ENCODE measurements at places on chromosomes 1 and 21. TPM values are rescaled to one million over a fixed set of nuclear protein-coding genes. Genes with fewer than 3 reads are reported as not detected.

The GJA9 gene
- total RNA-seq = not detected

The TNFRSF18 gene
- not detected for total RNA-seq

GRCh38 chr1:168422203-168422847 lies 121.5 kb downstream of the XCL2 start:
- no peaks in the 10 kb centered on the region for H3K27me3 ChIP-seq
- no peak overlapping the region for H3K4me3 ChIP-seq
- no peaks in the 10 kb centered on the region for H3K36me3 ChIP-seq
- H3K27ac ChIP-seq = no peak overlapping the region
- no peak for DNase-seq

- no peak for DNase-seq
- no peaks in the 10 kb centered on the region for H3K27me3 ChIP-seq
Observed at GRCh38 chr1:1215080-1215676, 1.2 kb upstream of the TNFRSF4 start.

DNA sequence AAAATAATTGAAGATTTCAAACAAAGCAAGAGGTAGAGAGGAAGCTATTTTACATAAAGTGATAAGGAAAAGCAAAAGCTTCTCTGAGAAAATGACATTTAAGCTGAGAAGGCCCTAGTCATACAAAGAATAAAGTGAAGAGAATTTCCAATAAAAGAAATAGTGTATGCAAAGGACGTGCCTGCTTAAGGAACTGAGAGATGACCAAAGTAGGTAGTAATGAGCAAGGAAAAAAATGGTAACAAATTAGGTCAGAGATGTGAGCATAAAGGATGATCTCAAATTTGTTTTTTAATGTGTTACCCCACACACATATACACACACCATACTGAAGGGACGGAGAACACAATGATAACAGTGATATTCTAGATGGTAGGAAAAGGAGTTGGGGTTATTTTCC lies 46.4 kb downstream of the NRIP1 start:
- no peaks in the 10 kb centered on the region for H3K27me3 ChIP-seq
- peaks cover 18% of the 10 kb centered on the region for H3K4me1 ChIP-seq
- DNase-seq = no peak
- no peaks in the 10 kb centered on the region for H3K36me3 ChIP-seq

DNA sequence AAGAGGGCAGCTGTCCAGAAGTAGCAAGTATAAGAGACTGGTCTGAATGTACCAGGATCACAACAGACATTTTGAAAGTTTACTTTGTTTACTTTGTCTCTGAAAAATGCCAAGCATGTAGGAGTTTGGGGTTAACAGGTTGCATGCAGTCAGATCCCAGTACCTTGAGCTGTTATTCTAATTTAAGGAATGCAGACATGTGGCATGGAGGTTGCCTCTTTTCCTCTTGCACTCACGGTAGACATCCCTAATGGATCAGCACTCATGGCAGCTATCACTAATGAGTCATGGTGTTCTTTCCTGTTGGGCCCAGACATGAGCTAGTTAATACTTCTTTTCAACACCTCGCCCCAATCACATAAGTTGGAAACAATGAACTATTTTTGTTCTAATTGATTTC lies 67.3 kb downstream of the GADD45A start:
- DNase-seq = no peak
- H3K36me3 ChIP-seq = no peaks in the 10 kb centered on the region
- no peak overlapping the region for H3K4me3 ChIP-seq
- no peaks in the 10 kb centered on the region for H3K27me3 ChIP-seq
- peaks cover 36% of the 10 kb centered on the region for H3K4me1 ChIP-seq

GRCh38 chr21:36640721-36641244 lies 58.1 kb upstream of the SIM2 start:
- H3K4me3 ChIP-seq = no peak overlapping the region
- H3K27ac ChIP-seq = no peak overlapping the region
- DNase-seq = no peak
- peaks cover 16% of the 10 kb centered on the region for H3K27me3 ChIP-seq

- peak overlapping the region; percentile 96 for H3K27ac ChIP-seq
- H3K27me3 ChIP-seq = no peaks in the 10 kb centered on the region
- peak overlapping the region; percentile 97 for H3K4me3 ChIP-seq
- peaks cover 16% of the 10 kb centered on the region for H3K4me1 ChIP-seq
- DNase-seq = no peak
Observed at GRCh38 chr1:184755226-184756065, 788 bp upstream of the EDEM3 start.

All from gastrocnemius medialis (tissue), 4 donors.